GM18507 (cell line): ENCODE measurements at places on chromosomes 7 and 10.

GRCh38 chr7:85688712-85689111, 501.9 kb upstream of the SEMA3D start:
- no peak for DNase-seq

DNA sequence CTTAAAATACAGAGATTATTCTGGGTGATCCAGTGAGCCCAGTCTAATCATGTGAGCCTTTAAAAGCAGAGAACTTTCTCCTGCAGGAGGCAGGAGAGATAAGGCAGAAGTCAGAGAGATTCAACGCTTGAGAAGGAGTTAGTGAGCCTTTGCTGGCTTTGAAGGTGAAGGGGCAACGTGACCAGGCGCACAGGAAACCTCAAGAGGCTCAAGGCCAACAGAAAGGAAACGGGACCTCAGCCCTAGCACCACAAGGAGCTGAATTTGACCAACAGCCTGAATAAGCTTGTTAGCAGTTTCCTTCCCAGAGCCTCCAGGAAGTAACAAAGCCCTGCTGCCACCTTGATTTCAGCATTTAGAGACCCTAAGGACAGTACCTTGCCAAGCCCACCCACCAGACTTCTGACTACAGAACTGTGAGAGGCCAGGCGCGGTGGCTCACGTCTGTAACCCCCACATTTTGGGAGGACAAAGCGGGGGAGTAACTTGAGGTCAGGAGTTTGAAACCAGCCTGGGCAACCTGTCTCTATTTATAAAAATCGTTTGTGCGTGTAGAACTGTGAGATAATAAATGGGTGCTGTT, 87.3 kb upstream of the KAT6B start:
- DNase-seq: peak; percentile 45

- DNase-seq: no peak
Measured at GRCh38 chr7:22138106-22138505, 192.4 kb upstream of the CDCA7L start.

DNA sequence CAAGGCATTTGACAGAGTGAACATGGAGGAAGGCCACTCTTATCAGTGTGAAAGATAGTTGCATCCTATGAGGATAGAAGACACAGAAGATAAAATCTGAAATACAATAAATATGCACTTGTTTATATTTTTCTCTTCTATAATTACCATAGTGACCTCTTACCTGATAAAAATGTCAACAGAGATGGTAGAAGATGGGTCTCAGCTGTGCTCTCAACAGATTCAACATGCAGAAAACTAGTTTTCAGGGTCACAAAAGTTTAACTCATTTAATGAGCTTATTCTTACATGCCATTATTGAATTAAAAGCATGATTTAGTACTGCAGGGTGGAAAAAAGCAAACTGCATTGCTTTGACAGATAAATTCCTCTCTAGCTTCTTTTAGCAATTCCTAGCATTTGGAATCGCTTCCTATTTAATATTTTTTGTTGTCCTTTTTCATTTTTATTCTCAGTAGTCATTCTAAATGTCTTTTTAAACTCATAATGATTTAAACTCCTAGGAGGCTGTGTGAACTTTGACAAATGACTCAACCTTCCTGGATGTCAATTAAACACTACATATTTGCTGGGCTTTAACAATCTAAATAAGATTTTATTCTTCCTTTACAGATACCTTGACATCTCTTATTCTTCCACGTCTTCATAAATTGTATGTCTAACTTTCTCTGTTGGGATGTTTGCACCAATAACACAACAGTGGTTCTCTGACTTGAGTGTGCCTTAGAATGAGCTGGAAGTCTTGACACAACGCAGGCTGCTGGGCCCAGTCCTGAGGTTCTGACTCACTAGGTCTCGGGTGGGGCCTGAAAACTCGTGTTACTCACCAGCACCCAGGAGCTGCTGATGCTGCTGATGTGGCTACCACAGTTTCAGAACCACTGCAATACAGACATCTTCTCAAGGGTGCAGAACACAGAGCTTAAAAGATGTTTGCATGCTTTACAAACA, 565.5 kb upstream of the IGFBP3 start:
- DNase-seq: no peak

GRCh38 chr10:34089253-34089652, 725.8 kb downstream of the PARD3 start:
- no peak for DNase-seq

DNA sequence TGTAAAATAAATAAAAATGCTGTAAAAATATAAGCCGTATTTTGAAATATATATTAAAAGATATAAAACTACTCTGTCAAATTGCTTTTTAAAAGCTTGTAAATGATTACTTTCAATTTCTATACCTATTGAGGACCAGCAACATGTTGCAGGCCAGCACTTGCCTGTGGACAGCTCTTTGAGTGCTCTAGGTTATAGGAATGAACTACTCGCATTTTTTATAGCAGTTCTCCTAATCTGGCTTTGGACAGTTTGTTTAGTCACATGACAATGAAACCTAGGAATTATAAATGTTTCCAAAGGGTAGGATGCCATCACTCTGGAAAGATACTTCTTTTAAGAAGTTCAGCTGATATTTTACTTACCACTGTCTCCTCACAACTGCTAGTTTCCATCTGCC, 117.7 kb upstream of the PTPRZ1 start:
- no peak for DNase-seq

DNA sequence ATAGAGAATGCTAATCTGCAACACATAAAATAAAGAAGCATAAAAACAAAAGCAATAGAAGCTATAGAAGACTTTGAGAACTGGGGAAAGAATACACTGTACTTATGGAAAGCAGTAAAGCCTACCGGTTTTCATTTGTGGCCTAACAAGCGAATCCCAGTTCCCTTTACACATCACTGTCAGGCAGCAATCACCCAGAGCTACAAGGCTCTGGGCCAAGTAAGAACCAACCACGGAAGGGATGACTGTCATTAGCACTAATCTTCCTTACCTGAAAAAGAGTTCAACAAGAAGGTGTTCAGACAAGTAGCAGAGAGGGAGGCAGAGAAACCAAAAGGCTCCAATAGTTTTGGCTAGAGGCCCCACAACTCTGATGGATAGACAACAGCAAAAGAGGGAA, 15.0 kb downstream of the CCDC6 start:
- no peak for DNase-seq

DNA sequence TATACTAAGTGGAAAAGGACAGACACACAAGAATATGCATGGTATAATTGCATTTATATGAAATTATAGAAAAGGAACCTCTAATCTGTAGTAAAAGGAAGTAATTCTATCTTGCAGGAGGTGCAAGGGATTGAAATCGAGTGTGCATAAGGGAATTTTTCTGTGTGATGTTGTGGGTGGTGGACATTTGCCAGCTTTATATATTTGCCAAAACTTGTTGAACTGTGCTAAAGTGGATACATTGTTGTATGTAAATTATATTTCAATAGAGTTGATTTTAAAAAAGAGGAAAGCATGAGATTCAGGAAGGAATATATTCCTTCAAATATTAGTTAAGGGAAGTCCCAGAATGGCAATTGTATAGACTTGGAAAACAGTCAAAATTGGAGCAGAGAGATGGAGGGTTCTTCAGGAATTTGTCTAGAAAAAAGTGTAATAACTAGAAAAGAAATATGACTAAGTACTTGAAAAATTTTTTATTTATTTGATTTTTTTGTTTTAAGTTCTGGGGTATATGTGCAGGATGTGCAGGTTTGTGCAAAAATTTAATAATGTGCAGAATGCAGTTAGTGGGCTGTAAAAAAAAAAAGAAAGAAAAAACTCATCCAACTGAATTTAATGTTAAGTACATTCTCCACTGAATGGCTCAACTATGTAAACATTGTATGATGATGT, 96.1 kb downstream of the ARL4A start:
- no peak for DNase-seq

GRCh38 chr7:108234971-108235450, 104.8 kb upstream of the LAMB4 start:
- DNase-seq: no peak

- no peak for DNase-seq
Measured at GRCh38 chr7:82376739-82377138, 66.8 kb downstream of the CACNA2D1 start.

- no peak for DNase-seq
Measured at GRCh38 chr10:47009215-47009838, 98.1 kb downstream of the PTPN20 start.

DNA sequence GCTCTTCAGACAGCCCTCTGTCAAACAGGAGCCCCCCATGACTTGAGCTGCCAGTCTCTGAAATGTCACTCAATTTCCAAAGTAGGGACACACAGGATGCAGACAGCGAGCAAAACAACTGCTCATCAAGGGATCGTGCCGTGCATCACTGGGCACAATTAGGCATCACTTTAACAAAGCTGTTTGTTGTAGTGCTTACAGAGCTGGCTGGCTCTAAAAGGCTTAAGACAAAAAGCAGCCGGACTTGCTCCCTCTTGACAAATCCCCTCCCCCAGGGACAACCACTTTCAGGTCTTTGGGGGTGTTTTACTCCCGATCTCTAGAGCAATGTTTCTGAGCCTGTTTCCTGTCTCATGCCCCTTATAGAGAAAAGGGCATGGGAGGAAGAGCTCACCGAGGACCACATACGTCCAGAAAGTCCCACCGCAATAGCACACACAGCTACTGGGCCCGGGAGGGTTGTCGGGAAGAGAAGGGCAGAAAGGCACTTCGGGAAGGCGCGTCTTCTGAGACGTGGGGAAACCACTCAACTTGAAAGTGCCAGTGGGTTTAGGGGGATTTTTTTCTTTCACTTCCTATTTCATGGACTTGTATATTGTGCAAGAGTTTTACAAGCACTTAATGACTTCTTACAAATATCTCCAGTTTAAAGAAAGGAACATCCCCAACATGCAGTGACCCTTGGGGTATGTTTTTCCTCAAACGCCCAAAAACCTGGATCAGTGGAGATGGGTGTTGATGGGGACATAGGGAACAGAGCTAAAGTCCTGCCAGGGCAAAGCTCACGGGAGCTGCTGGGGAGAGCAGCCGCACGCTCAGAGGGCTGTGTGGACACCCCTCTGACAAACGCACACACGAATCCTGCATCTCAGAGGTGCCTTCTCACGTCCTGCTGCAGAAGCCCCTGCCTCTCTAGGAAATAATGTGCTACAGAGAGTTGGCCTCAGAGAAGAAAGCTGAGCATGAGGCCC, 27.1 kb downstream of the LRRC20 start:
- DNase-seq: no peak

- no peak for DNase-seq
Measured at GRCh38 chr7:25565002-25565401, 336.7 kb upstream of the NPVF start.

DNA sequence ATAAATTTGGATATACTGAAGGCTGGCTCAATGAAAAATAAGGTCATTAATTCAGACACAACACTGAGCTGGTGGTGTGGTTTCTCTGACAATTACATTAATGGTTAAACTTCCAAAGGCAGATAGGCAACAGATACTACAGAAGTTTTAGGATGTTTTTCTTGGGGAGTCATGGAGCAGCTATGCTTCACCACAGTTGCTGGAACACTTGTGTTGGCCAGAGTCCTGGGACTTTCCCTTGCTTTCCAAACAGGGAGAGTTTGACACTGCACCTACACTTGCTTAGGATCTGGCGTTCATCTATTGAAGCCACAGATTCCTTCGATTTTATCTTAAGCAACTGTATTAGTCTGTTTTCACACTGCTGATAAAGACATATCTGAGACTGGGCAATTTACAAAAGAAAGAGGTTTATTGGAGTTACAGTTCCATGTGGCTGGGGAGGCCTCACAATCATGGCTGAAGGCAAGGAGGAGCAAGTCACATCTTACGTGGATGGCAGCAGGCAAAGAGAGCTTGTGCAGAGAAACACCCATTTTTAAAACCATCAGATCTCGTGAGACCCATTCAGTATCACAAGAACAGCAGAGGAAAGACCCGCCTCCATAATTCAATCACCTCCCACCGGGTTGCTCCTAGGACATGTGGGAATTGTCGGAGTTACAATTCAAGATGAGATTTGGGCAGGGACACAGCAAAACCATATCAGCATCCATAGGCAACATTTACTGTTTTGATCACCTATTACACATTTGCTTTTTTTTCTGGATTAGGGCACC, 27.8 kb upstream of the TMEM178B start:
- DNase-seq: no peak

DNA sequence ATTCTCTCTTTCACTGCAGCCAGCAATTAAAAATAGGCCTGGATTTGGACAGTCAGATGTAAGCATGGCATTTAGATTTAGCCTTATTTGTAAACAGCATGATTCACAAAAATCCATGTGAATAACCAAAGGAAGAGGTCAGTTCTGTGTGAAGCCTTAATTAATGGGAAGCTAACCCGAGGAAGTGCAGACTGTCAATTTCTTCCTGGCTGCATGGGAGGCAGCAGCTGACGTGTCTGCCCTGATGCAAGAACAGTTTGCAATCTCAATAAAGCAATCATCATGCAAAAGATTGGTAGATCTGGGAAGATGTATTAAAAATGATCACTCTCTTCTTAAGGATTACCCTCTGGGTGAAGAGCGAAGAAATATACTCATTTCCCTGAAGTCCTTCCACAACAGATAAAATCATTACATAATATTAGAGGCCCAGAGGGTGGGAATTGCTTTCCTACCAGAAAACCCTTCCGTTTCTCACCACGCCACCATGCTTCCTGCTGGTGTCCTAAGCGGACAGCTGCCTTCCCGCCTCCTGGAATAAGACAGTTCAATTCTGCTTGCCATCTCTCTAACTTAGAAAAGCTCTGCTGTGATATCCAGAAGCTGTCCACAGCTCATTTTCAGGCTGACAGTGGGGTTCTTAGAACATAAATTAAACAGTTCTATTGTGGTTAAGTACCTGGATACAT, 526.7 kb upstream of the NRP1 start:
- DNase-seq: no peak

DNA sequence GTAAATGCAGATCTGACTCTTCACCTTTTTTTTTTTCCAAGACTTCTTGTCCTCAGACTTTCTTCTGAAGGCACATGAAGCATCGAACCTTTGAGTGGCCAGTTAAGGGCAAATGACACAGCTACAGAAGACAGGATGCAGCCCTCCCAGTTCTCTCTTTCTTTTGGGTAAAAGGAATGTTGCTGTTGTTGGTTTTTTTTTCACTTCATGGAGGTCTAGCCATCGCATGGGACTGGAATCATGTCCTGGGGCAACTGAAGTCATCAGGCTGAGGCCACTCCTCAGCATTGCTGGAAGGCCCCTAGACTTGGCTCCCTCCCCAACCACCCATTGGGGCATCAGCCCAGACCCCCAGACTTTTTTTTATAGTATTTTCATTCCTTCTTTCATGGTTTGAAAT, 896.5 kb downstream of the SORCS1 start:
- DNase-seq: no peak

GRCh38 chr10:69385454-69386350, 31.0 kb downstream of the TACR2 start:
- DNase-seq: no peak

DNA sequence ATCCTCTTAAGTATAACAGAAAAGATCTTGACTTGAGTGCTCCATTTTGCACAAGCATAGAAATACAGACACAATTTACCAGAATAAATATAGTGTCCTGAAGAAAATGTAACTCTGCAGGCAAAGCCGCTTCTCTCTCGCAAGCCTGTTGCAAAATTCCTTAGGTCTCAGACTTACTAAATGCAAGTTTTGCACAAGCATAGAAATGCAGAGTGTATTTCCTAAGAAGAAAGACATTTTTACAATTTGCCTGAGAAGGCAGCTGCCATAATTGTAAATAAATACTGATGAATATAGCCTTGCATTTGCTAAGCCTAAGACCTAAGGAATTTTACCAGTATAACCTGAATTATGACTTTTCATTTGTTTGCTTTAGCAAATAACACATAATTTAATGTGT, 67.1 kb downstream of the AGMO start:
- DNase-seq: no peak

- DNase-seq: no peak
Measured at GRCh38 chr7:37074370-37074769, 350.1 kb upstream of the AOAH start.
